ENCODE measurements at places on chromosomes 16 and 17. TPM values are rescaled to one million over a fixed set of nuclear protein-coding genes. Genes with fewer than 3 reads are reported as not detected.

GSG1L2 gene
- total RNA-seq, result not detected

SLFN13 gene
- 18.6 TPM for total RNA-seq

CD7 gene
- 614 TPM for total RNA-seq

CLEC10A gene
- total RNA-seq, result not detected

KRTAP3-2 gene
- not detected for total RNA-seq

NUBP2 gene
- 42.4 TPM for total RNA-seq
